ENCODE measurements at places on chromosomes 6 and 20.

DNA sequence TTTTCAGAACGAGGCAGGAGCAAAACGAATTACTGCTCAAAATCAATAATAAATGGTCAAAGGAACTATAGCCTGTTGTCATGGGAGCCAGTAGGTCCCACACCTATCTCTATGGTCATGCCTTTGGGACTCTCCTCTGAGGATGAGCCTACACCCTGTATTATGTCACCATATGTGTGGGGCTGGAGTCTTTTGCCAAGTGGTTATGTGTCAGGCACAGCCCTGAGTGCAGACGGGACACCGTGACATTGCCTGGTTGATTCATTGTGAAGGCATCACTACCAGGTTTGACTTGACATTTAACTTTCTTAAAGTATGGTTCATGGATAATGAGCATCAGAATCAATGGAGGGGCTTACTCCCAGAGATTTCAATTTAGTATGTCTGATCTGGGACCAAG lies 23.6 kb downstream of the BMP6 start:
- DNase-seq, result no peak

GRCh38 chr6:96836631-96837080 lies 621 bp downstream of the GPR63 start:
- no peak for DNase-seq

DNA sequence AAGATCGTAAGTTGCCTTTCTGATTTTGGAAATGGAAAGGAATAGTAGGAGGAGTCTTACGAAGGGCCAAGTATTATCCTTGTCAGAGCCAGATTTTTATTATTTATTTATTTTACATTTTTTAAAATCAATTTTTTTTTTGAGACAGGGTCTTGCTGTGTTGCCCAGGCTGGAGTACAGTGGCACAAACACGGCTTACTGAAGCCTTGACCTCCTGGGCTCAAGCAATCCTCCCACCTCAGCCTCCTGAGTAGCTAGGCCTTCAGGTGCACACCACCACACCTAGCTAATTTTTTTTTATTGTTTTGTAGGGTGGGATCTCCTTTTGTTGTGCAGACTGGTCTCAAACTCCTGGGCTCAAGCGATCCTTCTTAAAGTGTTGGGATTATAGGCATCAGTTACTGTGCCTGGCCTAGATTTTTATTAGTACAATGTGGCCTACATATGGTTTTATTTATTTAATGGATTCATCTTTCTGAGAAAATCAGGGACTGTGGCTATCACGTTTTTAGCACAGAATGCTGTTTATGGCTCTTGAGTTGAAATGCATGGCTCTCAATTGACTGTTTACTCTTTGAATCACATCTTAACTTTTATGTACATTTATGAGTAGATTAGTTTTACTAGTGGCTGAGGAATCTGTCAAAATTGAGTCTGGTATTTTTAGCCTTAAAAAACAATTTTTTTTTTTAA lies 16.7 kb downstream of the CDC5L start:
- no peak for DNase-seq

DNA sequence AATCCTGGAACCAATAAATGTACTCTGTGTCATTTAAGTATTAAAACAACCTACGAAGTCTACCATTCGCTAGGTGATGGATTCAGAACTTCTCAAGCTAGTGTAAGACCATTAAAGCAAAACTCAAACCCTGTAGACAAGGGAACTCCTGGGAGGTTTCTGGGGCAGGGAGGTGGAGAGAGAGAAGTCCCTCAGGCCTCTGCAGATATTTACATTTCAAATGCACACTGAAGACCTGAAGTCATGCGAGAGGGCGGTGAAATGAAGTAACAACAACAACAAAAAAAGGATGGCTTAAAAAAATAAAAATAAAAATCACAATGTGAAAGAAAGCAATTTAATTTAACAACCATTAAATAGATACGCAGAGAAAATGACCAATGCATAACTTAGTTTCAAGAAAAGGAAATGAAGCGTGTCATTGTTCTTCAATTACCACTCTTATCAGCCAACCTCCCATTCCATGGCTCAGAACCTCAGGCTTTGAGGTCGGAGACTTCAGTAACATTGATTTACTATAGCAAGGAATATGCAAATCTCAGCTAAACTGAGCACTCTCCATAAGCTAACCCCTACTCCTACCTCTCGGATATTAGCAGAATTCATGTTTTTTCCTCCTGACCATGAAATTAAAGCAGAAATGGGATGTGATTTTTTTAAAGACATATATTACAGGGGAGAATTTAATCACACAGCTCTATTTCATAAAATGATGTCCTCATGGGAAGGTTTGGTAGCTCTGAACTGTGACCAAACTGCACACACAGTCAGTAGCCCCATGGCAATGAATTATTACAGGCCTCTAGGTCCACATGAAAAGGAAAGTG lies 140.6 kb downstream of the KIF16B start:
- DNase-seq, result no peak

- no peak for DNase-seq
Measured at GRCh38 chr20:21820688-21821087, 115.2 kb downstream of the PAX1 start.

- no peak for DNase-seq
Measured at GRCh38 chr6:89853068-89853467, 23.4 kb downstream of the CASP8AP2 start.

DNA sequence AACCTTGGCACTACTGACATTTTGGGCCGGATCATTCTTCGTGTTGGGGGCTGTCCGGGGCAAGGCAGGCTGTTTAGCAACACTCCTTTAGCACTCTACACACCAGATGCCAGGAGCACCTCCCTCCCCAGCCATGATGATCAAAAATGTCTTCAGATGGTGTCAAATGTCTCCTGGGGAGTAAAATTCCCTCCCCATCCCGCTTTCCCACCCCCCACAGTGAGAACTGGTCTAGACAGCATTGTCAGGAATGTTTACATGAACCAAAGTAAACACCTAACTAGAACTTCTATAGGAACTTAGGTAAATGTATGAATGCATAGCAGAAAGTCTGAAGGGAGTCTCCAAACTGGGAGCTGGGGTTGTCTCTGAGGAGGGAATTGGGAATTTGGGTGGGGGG lies 70.0 kb upstream of the TOP1 start:
- DNase-seq, result no peak

- no peak for DNase-seq
Measured at GRCh38 chr6:96213784-96214183, 198.0 kb downstream of the FUT9 start.

- DNase-seq, result no peak
Measured at GRCh38 chr6:95948324-95948723, 67.5 kb upstream of the FUT9 start.

- DNase-seq, result no peak
Measured at GRCh38 chr20:43771503-43772190, 44.8 kb upstream of the GTSF1L start.

DNA sequence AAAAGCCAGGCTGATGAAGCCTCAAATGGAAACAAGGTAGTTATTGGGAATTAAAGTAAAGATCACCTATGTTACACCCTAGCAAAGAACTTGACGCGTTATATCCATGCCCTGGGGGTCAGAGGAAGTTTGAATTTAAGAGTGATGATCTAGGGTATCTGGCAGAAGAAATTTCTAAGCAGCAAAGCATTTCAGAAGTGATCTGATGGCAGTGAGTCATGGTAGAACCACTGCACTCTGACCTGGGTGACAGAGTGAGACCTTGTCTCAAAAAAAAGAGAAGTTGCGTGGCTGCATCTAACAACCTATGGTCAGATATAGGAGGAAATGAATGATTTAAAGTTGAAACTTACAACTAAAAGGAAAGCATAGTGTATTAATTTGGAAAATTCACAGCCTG lies 45.2 kb downstream of the SCP2D1 start:
- no peak for DNase-seq

- no peak for DNase-seq
Measured at GRCh38 chr6:121932076-121932991, 467.1 kb upstream of the HSF2 start.

GRCh38 chr6:21836772-21837425 lies 243.3 kb downstream of the SOX4 start:
- DNase-seq, result no peak

GRCh38 chr20:43386878-43387277 lies 70.8 kb upstream of the SRSF6 start:
- DNase-seq, result no peak

DNA sequence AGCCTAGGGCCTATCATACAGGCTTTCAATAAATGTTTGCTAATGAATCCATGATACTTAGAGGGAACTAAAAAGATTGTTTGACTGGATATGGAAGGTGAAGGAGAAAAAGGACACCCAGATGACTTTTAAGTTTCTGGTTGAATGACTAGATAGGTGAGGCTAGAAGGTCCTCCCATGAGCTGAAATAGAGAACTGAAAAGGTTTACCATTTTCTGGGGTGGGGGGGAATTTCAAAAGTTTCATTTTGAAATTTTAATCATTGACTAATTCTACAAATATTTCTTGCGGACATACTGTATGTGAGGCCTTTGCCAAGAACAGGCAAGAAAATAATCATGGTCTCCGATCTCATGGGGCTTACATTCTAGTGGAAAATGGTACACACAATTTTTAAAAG lies 17.9 kb upstream of the ZBTB2 start:
- DNase-seq, result no peak

GRCh38 chr6:73393278-73393677 lies 1.4 kb upstream of the DDX43 start:
- no peak for DNase-seq

- no peak for DNase-seq
Measured at GRCh38 chr20:20737158-20737557, 24.7 kb upstream of the RALGAPA2 start.

GRCh38 chr20:5072756-5073659 lies 46.8 kb downstream of the PCNA start:
- no peak for DNase-seq

DNA sequence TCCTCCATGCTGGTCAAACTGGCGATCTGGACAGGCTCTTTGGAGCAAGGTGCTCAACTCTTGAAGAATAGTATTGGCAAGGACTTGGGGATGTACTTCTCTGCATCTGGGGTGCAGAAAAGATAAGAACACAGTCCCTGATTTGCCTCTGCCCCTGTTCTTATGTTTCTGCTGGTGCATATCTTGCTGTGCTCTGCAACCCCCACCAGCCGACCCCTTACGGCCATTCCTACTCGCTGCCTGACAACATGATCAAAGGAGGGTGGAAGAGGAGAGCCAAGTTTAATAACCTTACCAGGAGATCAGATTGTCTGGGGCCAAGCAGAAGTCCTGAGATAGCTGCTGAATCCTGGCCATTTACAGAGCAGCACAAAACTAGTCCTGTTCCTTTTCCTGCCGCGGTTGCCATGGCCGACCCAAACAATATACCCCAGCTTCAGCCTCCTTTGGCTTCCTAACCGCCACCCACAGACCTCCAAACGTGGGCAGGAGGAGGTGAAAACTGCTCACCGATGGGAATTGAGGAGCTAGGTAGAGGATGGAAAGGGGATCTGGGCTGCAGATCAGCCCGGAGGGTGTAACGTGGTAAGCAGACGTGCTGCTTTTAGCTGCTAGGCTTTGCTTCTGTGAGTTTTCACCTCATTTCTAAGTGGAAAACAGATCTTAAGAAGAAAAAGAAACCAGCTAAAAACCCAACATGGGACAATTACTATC lies 60.9 kb downstream of the ATXN1 start:
- no peak for DNase-seq

- DNase-seq, result no peak
Measured at GRCh38 chr20:35891375-35891774, 62.9 kb downstream of the SCAND1 start.

GRCh38 chr6:152682141-152682540 lies 15.6 kb upstream of the MYCT1 start:
- DNase-seq, result no peak

GRCh38 chr20:2983508-2983907 lies 59.9 kb upstream of the GNRH2 start:
- DNase-seq, result no peak

GRCh38 chr6:121593011-121593641 lies 157.7 kb downstream of the GJA1 start:
- no peak for DNase-seq

DNA sequence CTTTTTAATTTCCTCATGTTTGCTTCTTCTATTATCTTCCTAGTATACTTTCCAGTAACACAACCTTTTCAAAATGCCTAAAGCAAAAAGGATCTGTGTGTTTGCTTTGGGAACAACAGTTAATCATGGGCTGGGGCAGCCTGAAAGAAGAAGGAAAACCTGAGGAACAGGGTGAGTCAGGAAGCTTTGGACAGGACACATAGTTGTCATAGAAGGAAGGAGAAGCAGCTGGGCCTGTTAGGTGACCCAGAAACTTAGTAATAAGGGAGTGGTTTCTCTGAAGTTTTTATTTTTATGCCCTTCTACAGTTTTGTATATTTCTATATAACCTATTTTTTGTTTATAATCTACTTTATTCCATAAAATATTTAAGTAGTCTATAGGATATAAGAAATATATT lies 61.4 kb downstream of the CD24 start:
- DNase-seq, result no peak

- no peak for DNase-seq
Measured at GRCh38 chr20:61559706-61560315, 307.8 kb downstream of the CDH4 start.

- no peak for DNase-seq
Measured at GRCh38 chr6:119043265-119043664, 35.2 kb downstream of the FAM184A start.

- DNase-seq, result no peak
Measured at GRCh38 chr20:33833333-33833732, 22.2 kb downstream of the CHMP4B start.
